ENCODE measurements at places on chromosomes 13 and 19.

- DNase-seq = no peak
Measured at GRCh38 chr13:73216381-73216831, 157.6 kb downstream of the KLF5 start.

DNA sequence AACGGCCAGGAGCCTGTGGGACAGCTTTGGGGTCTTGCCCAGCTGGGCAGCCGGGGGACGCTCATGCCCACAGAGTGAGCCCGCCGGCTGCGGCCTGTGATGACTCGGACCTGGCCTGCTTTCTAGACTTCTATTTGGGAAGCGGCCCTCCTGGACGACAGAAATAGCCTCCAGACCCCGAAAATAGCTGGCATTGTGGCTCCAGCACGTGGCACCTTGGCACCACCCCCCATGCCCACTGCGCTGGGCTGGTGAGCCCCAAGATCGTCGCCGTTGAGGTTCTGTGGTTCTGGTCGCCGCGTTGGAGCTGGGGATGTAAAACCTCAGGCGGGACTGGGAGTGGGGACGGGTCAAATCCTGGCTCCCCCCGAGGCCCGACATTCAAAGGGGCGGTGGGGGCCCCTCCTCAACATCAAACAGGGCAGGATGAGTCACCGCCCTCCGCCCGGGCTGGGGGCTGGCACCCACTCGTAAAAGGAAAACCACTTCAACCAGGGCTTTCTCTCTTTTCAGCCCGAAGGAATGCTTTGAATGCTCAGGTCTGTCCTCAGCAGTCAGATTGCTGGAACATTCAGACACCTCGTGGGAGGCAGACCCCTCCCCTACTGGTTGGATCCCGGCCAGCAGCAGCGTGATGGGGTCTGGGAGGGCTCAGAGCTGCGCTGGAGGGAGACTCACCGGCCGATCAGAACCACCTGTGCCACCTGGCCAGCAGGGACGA, 42.1 kb downstream of the GADD45B start:
- peak; percentile 78 for DNase-seq

- peak; percentile 82 for DNase-seq
Measured at GRCh38 chr13:71661921-71662320, 205.1 kb downstream of the DACH1 start.

DNA sequence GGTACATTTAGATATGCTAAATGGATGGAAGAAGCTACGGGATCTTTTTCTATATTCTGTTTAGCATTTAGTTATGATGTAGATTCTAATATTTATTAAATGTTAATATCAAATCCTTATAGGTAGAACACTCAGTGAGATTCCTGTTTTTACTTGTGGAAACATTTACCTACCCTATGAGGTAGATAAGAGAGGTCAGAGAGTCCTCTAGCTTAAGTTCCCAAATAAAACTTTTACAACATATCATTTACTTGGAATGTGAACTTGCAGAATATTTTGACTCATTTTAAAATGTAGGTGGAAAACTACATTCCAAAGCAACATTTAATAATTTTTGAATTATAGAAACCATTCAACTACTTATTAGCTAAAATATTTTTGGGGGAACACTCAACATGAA, 63.7 kb downstream of the UBL3 start:
- no peak for DNase-seq

DNA sequence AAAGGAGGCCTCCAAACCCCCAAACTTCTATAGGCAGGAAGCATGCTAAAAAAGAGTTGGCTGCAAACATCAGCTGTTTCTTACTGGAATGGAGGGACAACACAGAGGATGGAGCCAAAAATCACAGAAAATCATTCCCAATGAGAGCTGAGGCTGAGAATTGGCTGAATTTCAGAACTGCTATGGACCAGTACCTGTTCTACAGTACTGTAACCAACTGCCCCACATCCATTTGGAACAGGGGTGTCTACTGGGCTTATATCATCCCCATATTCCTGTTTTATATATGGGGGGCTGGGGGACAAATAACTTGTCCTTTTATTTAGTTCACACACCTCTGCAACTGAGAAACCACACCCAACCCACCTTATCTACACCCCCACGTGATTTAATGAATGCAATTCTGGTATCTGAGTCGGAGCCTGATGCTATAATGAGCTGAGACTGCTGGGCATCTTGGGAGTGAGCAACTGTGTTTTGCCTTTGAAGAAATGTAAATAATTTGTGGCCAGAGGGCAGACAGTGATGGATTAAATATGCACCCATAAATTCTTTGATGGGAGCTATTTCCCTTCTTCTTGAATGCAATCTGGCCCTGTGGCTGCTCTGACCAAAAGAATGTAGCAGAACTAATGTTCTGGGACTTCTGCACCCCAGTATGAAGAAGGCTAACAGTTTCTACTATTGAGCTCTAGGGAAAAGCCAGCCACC, 82.6 kb downstream of the TBC1D4 start:
- peak; percentile 43 for DNase-seq

GRCh38 chr13:46149272-46150133, 32.5 kb downstream of the LCP1 start:
- DNase-seq = peak; percentile 85

DNA sequence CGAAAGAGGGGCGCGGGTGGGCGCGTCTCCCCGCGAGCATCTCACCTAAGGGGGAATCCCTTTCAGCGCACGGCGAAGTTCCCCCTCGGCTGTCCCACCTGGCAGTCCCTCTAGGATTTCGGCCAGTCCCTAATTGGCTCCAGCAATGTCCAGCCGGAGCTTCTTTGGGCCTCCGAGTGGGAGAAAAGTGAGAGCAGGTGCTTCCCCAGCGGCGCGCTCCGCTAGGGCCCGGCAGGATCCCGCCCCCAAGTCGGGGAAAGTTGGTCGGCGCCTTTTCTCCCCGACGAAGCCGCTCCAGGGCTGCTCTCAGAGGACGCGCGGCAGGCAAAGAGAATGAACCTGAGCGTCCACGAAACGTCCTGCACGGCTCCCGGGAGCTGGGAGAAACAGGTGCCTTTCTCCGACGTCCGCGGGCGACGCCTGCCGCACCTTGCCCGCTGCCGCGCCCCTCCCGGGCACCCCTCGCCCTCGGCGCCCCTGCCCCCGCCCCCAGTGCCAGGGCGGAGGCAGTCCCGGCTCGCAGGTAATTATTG, 366 bp upstream of the KL start:
- no peak for DNase-seq

GRCh38 chr19:35144600-35145436, 1.8 kb downstream of the FXYD7 start:
- DNase-seq = no peak

GRCh38 chr13:43805071-43805468, 18.3 kb upstream of the ENOX1 start:
- peak; percentile 94 for DNase-seq

- peak; percentile 4 for DNase-seq
Measured at GRCh38 chr19:54387991-54388801, 23.5 kb upstream of the LAIR1 start.

- no peak for DNase-seq
Measured at GRCh38 chr13:98783856-98784478, 31.5 kb upstream of the SLC15A1 start.

DNA sequence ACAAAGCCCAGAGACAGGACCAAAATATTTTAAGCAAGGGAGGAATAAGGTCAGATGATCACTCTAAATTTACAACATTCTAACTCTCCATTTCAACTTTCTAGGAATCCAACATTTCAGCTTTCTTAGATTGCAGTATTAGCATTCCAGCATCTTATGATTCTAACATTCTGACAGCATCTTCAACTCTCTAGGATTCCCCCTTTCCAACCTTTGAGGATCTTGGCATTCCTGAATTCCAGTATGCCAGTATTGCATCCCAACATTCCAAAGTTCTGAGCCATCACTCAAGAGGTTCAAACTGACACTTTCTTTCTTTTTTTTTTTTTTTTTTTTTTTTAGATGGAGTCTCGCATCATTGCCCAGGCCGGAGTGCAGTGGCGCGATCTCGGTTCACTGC, 13.8 kb downstream of the TGFB1 start:
- DNase-seq = no peak

- DNase-seq = no peak
Measured at GRCh38 chr13:46094478-46094877, 10.4 kb downstream of the CPB2 start.

DNA sequence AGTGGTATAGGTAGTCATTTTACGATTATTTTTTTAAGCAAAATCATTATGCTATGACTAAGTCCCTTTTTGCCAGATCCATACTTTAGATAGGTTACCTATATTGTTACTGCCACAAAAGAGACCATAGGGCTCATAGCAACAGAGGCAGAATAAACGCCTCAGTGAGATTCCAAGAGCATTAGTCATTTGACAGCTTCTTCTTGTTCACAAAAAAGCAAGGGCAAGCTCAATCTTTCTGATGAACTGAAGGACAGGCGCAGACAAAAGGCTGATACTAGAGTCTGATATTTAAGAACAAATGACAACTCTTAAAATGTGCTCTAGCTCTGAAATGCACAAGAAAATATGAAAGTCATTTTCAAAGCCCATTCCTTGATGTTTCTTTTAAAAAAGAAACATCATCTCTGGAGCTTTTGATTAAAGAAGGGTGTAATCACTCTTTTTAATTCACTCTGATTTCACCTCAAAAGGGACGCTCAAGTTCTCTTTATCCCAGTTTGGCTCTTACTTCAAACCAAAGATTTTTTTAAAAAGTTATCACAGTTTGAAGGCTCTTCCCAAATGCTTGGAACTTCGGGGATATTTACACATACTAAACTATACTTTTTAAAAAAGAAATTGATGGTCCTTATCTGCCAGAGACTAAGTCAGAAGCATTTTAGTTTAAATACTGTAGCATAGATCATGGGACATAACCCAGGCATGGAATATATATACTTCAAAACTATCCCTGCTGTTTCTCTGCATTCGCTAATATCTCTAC, 187.2 kb downstream of the EFNB2 start:
- peak; percentile 77 for DNase-seq

GRCh38 chr13:34435338-34435737, 506.7 kb upstream of the NBEA start:
- peak; percentile 68 for DNase-seq

DNA sequence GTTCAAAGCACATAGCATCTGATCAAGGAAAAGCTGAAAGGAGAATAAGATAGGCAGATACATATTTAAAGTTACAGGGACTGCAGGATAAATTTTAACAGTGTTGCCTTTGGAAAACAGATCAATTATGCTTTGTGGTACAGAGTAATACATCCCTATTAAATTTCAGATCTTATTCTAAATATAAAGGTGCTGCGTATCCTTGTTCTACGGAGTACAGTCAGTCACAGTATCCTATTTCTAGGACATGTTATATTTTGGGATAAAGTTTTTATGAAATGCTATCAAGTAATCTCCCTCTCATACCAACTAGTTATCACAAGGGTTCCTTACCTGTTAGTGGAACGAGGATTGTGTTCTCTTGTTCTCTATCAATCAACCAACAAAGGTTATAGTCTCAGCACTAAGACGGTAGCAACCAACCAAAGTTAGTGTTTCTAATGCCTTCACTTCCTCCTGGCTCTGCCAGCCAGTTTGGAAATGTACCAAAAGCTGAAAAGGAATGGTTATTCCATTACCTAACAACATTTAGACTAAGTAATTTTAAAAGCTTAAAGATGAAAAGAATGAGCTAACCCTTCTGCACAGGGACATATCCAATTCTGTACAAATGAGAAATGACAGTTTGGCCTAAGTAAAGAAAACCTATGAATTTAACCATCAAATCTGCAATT, 35.2 kb downstream of the TSC22D1 start:
- DNase-seq = no peak

- DNase-seq = no peak
Measured at GRCh38 chr13:46554951-46555350, 2.0 kb downstream of the LRCH1 start.

- DNase-seq = no peak
Measured at GRCh38 chr13:43697323-43697722, 89.4 kb downstream of the ENOX1 start.

GRCh38 chr13:24252136-24252535, 57.2 kb upstream of the C1QTNF9 start:
- DNase-seq = no peak

- DNase-seq = peak; percentile 56
Measured at GRCh38 chr13:43088093-43088511, 64.7 kb downstream of the DNAJC15 start.

DNA sequence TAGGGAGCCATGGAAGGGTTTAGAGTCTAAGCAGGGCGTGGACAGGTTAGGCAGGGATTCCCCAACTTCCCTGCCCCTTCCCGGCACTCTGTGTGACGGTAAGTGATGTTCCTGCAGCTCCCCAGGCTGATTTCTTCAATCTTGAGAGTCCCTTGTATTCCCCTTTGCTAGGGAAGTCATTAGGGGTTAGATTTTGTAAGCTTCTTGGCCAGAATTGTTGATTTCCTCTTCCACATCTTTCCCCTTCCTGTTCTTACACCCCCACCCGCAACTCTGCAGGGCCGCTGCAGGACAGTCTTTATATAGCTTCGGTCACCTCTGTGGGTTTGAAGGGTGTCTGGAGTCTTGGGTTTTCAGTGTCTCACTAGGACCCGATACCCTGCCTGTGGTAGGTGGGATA, 10.6 kb upstream of the ADGRE1 start:
- no peak for DNase-seq

DNA sequence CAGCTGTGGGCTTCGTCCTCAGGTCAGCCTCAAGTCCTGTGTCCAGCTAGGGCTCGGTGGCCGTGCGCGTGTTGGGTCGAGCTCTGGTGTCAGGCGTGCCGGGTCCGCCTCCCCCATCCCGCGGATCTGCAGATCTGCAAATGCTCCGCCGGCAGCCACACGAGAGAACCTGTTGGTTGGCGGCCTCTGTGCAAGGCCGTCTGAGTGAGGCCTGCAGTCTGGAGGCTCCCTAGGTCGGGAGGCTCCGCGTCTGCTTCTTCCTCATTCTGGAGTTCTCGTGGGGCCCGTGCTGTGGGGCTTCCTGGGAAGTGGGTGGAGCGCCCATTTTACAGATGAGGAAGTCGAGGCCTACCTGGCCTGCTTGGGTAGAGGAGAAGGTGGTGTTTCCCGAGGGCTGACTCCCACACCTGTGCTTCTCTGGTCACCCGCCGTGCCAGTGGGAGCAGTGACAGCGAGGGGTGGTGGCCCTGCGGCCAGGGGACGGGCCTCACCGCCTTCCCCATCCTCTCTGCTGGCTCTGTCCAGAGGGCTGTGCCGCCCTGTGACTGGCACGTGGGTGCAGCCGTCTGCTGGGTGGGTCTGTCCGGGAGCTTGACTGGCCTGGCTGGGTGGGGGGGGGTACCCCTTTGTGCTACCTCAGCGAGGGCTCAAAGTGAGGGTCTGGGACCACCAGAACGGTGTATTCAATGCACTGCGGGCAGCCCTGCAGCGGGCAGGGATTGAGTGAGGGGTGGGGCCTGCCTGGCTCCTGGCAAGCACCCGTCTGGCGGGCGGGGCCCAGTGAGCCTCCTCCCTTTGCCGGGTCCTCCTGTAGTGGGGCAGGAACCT, 3.3 kb downstream of the CSNK1G2 start:
- no peak for DNase-seq

GRCh38 chr13:95083758-95084157, 217.5 kb downstream of the ABCC4 start:
- peak; percentile 57 for DNase-seq

GRCh38 chr13:34294483-34295129, 476.7 kb downstream of the RFC3 start:
- DNase-seq = peak; percentile 35

GRCh38 chr19:32977280-32977679, 5.2 kb downstream of the FAAP24 start:
- peak; percentile 59 for DNase-seq

- no peak for DNase-seq
Measured at GRCh38 chr13:98103531-98103930, 39.4 kb upstream of the FARP1 start.

GRCh38 chr19:44608391-44608821, 5.0 kb upstream of the IGSF23 start:
- DNase-seq = peak; percentile 43

- no peak for DNase-seq
Measured at GRCh38 chr13:46526740-46527139, 26.2 kb upstream of the LRCH1 start.

GRCh38 chr13:45216193-45216592, 15.3 kb upstream of the KCTD4 start:
- DNase-seq = no peak

Measured in choroid plexus epithelial cell (primary cell).